Activated T-cell treated with anti-CD3 and anti-CD28 coated beads, Interleukin-2, amount 50 U/mL, for 1 hour (primary cell): ENCODE measurements at places on chromosomes 13 and 19.
A peak's percentile ranks its signal among the peaks of the same experiment; 100 is the strongest.

- DNase-seq = no peak
These were observed 150.1 kb upstream of the TSC22D1 start for GRCh38 chr13:44726214-44726613.

- DNase-seq = no peak
These were observed 740 bp upstream of the BEST2 start for GRCh38 chr19:12750851-12751250.

DNA sequence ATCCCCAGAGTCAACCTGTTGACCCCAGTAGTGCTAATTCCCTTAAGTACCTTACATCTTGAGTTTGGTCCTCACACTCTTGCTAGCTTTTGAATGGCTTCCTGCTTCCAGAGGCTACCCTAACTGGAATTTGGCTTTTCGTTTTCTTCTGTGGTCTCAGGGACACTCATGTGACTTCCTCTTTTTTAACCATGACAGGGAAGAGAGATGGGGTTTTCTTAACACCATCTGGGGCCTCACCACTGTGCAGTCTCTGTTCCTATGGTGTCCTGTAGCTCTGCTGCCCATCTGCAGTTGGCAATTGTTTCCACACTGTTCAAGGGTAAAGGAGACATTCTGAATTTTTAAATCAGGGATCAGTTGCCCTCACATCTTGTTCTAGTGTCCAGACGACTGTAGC, 66.7 kb downstream of the SLC10A2 start:
- DNase-seq = no peak

GRCh38 chr13:112325920-112326645, 50.1 kb upstream of the SPACA7 start:
- no peak for DNase-seq

- DNase-seq = no peak
These were observed 27.5 kb upstream of the TEX29 start for GRCh38 chr13:111292710-111293485.

DNA sequence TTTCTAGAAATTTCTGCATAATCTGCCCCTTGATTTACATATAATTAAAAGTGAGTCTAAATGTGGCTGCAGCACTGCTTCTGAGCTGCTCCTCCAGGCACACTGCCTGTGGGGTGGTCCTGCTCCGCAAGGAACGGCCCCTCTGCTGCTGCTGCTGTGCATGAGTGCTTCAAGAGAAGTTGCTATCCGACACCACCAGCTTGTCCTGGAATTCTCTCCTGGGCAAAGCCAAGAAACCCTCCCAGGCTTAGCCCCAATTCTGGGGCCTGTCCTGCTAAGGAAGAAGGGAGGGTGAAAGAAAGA, 7.5 kb upstream of the PDCD5 start:
- DNase-seq = no peak

GRCh38 chr13:105328212-105328611, 1207.2 kb downstream of the EFNB2 start:
- DNase-seq = no peak

- no peak for DNase-seq
These were observed 9.5 kb downstream of the POLR1D start for GRCh38 chr13:27631156-27631555.

DNA sequence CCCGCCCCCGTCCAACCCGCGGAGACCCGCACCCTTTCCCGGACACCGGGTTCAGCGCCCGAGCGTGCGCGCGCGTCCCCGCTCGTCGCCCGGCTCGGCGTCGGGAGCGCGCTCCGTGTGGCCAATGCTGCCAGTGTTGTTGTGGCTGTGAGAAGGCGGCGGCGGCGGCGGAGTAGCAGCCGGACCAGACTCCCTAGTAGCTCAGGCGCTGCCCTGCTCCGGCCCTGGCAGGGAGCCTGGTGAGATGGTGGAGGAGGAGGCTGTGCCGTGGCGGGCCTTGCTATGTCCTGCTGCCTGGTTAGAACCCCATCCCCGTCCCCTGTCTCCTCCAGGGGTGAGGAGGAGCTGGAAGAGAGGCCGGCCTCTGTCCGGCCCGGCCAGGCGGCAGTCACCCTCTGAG, 553.2 kb downstream of the TUBA3C start:
- DNase-seq = no peak

DNA sequence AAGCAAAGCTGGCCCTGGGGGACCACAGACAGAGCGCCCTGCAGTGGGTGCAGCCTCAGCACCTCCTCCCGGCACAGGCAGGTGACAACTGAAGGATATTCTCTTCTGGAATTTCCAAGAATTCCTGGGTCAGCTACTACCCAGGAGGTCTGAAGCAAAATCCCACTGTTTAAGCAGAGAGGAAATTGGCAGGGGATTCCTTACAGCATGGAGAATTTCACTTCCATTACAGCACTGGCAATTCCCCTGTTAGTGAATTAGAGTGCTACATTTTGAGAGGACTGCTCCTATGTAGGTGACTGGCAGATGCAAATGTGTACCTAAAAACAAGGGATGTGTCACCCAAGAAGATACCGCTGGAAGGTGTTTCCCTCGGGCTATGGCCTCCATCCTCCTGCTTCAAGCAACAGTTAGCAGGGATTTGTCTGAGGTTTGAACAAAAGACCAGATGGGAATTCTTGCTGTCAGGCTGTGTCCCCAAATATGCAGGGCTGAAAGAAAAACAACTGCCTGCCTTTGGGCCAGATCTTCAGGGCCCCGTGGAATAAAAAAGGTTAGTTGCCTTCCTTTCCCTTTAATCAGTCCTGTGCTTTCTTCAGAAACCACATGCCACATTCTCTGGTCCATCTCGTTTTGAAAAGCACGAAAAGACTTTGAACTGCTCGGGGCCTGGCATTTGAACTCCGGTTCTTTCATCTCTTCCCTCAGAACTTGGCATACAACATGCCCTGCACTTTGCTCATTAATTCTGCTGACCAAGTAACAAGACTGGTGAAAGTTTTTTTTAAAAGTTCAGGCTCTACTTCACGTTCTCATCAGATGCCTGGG, 296.4 kb downstream of the DNAJC15 start:
- no peak for DNase-seq

DNA sequence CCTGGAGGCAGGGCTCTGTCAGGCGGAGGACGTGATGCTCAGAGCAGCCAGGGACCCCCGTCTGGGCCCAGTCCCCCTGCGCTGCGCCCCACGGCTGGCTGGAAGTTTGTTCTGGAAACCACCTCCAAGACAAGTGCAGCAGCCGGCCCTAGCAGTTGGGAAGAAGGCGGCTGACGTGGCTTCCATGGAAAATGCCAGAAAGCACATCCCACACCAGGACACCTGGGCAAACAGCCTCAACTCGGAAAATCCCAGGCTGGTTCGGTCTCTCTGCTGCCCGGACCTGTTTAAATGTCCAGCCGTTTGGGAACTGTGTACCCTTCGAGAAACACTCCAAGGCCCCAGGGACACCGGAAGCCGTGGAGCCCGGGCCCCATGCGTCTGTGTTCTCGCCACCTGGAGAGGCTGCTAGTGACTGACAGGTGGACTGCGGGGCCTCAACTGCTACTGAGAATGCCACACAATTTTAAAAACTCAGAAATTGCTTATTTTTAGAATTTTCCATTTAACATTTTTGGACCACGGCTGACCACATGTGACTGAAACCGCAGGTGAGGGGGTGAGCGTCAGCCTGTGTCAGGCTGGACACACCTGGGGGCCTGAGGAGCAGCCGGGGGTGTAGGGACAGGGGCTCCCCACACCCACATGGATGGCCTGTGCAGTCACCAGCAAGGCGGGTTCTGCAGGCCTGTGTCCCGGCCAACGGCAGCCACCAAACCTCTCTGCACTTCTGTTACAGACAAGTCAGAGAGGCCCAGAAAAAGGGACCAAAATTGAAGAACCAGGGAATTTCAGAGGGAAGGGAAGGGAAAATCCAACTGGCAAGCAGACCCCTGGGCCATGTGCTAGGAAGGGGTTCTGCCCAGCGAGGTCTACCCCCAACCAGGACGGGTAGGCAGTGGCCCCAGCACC, 31.7 kb downstream of the RASA3 start:
- DNase-seq = peak; percentile 31

DNA sequence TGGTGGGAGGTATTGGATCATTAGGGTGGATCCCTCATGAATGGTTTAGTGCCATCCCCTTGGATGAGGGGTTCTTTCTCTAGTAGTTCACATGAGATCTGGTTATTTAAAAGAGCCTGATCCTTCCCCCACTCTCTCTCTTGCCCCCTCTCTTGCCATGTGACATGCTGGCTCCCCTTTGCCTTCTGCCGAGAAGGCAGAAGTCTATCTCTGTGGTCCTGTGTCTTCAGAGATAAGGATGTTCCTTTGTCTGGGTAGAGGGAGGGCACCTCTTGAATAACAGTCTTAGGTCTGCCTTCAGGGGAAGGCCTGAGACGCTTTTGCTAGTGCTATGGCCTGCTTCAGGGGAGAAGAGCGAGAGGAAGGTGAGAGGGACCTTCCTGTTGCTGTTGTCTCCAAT, 2.0 kb upstream of the ZDHHC20 start:
- DNase-seq = no peak

DNA sequence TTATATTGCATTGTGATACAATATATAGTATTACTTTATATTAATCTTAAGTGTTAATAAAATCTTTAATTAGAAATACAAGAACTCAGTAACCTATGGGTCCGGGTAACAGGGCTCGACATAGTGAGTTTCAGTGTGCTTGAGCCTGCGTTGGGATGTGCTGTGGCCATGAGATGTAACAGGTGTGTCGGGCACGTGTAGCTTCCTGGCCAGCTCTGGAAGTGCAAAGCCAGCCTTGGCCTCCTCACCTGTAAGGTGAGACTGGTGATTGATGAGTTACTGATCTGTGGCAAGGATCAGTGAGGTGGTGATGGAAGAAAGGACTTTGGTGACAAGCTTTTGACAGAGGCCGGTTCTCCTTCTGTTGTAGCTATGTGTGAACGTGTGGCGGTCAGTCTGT, 19.2 kb downstream of the ATP4B start:
- peak; percentile 11 for DNase-seq

- no peak for DNase-seq
These were observed 460.8 kb downstream of the KLF5 start for GRCh38 chr13:73519396-73520116.

GRCh38 chr19:11457115-11457514, 21.7 kb downstream of the PRKCSH start:
- no peak for DNase-seq

GRCh38 chr19:4139614-4140236, 13.7 kb upstream of the CREB3L3 start:
- DNase-seq = peak; percentile 90

DNA sequence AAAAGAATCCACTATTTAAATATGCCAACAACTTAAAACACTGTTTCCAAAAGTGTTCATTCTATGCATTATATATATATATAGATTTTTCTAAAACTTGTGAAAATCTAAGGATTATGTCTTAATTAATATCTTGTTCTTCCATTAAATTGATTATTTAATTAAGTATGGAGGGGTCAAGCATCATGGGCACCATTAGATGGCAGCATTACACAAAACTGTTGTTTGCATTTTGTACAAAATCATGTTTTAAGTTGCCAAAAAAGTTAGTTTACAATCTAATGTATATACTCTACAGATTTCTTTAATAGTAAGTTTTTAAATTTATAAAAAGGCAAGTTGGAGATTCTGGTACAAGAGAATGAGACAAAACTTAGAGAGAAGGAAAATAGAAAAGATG, 213.2 kb upstream of the EDNRB start:
- no peak for DNase-seq

- DNase-seq = no peak
These were observed 18.9 kb downstream of the ESD start for GRCh38 chr13:46778095-46778494.

- no peak for DNase-seq
These were observed 727 bp downstream of the CERS1 start for GRCh38 chr19:18895038-18895823.

DNA sequence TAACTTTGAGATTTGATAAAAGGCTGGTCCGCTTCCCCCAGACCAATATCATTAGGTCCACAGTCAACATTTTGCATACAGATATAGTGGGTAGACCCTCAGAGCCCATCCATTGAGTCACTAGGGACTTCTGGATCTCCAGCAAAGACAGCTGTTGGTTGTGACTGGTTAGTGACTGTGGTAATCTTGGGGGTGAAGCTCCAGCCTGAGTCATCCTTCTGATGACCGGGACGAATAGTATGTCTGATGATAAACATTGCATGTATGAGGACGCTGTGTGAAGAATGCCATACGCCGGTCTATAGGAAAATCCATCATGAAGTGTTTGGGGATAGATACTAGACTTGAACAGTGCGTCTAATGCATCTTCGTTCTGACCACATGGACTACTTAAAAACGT, 307.0 kb downstream of the UQCRFS1 start:
- no peak for DNase-seq

GRCh38 chr13:100510208-100510957, 78.2 kb downstream of the GGACT start:
- no peak for DNase-seq

GRCh38 chr13:64633948-64634347, 2596.2 kb downstream of the PCDH9 start:
- no peak for DNase-seq

- no peak for DNase-seq
These were observed 227.8 kb downstream of the UQCRFS1 start for GRCh38 chr19:28985201-28985600.

- DNase-seq = no peak
These were observed 913.2 kb downstream of the DIAPH3 start for GRCh38 chr13:59250336-59251189.

DNA sequence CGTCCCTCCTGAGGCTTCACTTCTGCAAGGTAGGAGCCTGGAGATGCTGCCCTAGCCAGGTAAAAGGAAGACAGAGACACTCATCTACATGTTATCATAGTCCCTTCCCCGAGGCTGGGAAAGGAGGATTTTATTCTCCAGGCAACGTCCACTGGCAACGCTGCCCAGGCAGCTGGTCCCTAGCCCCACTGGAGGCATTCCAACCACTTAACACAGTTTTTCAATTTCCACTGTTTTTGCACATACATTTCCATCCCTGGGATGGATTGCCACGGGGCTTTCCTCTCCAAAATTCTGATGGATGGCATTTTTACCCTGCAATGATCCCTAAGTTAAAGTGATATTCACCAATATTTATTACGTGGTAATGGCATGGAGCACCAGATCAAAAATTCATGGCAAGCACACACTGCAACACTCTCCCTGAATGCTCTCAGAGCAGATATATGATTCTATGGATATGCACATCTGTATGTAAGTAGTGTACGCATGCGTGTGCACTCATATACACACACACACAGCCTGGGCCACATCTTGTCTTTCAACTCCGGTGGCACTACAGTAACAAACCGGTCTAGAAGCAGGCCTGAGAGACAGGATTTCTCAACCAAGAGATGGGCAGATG, 322.3 kb upstream of the TSHZ3 start:
- no peak for DNase-seq

GRCh38 chr19:48511800-48512503, at the start of gene LMTK3:
Gene LMTK3 (minus strand): TSS chr19:48511835. CDS start chr19:48511576, 259 bp downstream.
- DNase-seq = peak; percentile 79

- DNase-seq = no peak
These were observed 8.0 kb downstream of the KLK5 start for GRCh38 chr19:50944795-50945194.

- DNase-seq = no peak
These were observed 3.8 kb downstream of the APC2 start for GRCh38 chr19:1453525-1454364.

- no peak for DNase-seq
These were observed 348.8 kb downstream of the GPC5 start for GRCh38 chr13:91747186-91747585.
